AG10803 (cell line): ENCODE measurements at places on chromosomes 4 and X.

GRCh38 chr4:21386166-21386780, 562.3 kb downstream of the KCNIP4 start:
- no peak for DNase-seq

GRCh38 chrX:43525901-43526610, 130.0 kb upstream of the MAOA start:
- DNase-seq, result no peak

DNA sequence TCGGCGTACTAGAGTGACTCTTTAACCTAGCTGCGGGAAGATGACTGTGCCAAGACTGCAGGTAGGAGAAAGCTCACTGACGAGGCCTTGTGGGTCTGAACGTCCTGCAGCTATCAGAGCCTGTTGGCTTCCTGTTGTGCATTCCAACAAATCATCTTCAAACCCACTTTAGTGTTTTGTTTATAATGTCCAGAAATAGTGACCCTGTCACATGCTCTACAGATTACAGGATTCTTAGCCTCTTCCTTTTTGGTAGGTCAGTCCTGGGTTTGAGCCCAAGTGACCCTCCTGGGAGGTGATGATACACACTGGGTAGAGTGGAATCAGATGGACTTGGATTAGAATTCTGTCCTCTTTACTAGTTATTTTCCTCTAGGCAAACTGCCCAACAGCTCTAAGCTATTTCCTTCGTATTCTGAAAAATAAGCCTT, 33.2 kb downstream of the HTT start:
- peak; percentile 36 for DNase-seq

DNA sequence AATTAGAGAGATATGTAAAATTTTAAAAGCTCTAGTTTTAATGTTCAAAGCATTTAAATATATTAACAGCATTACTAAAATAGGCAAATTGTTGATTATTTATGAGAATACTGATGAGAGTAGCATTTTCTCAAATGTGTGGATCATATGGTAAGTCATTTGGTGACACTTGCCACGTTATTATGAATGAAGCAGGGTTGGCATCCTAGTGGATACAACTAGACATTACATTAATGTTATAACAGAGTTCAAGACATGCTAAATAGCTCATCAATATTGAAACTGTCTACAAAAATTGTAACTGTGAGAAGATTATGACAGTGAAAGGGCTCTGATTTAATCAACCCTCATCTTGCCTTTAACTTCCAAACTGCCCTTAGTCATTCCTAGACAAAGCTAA, 171.1 kb downstream of the PDGFC start:
- no peak for DNase-seq

DNA sequence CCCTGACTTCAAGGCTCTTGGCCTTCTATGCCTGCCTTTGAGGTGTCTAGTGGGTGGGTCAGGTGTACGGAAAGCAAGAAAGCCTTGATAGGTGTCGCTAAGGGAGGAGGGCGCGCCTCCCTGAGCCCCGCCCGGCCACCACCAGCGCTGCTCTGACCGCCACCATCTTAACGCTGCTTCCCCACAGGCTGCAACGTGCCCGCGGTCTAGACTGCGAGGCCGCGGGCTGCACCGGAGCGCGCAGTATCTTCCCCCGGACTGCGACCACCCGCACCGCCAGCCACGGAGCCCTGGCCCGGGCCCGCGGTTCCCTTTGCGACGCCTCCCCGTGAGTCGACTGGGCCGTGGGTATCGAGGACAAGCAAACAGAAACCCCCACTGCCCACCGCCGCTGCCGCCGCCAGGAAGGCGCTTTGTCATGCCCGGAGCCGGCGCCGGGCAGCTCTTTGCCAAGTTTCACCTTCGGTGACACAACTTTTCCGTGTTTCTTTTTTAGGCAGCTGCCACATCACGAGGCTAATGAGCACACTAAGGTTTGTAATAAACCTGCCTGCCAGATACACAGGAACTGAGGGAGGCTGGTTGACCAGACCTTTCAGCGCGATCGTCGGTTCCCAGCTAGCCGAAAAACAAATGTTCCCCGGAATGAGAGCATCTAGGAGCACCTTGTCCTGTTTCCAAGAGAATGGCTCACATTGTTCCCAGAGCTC, 335.8 kb upstream of the F9 start:
- DNase-seq, result no peak

- no peak for DNase-seq
Measured at GRCh38 chrX:153973127-153974002, 811 bp downstream of the TMEM187 start.

GRCh38 chr4:36823199-36823967, 421.2 kb upstream of the NWD2 start:
- no peak for DNase-seq
